Breast epithelium (tissue), 4 donors: ENCODE measurements at places on chromosomes 3 and 15. TPM values are rescaled to one million over a fixed set of nuclear protein-coding genes. Genes with fewer than 3 reads are reported as not detected.
A peak's percentile ranks its signal among the peaks of the same experiment; 100 is the strongest.

SCG5 gene
- total RNA-seq = not detected

- no peak for DNase-seq
Measured at GRCh38 chr3:14082108-14082657, 42.5 kb downstream of the CHCHD4 start.

MUC4 gene
- total RNA-seq = 1.3 TPM

HIGD2B gene
- not detected for total RNA-seq

GRCh38 chr15:100221471-100222348 is 120.1 kb downstream of the ADAMTS17 start:
- DNase-seq = peak; percentile 45

GRCh38 chr3:153103406-153103945 is 58.5 kb upstream of the RAP2B start:
- no peak for DNase-seq

GHSR gene
- not detected for total RNA-seq

- DNase-seq = no peak
Measured at GRCh38 chr3:15015456-15015855, 49.7 kb downstream of the MRPS25 start.

RASL12 gene
- 12.6 TPM for total RNA-seq

CHDH gene
- 67.0 TPM for total RNA-seq

IL16 gene
- 20.3 TPM for total RNA-seq

- DNase-seq = no peak
Measured at GRCh38 chr15:69303337-69304181, 4.8 kb downstream of the PAQR5 start.

IGSF10 gene
- total RNA-seq = 14.4 TPM

GRCh38 chr15:81087694-81088093 is 46.4 kb upstream of the CFAP161 start:
- no peak for DNase-seq

DNA sequence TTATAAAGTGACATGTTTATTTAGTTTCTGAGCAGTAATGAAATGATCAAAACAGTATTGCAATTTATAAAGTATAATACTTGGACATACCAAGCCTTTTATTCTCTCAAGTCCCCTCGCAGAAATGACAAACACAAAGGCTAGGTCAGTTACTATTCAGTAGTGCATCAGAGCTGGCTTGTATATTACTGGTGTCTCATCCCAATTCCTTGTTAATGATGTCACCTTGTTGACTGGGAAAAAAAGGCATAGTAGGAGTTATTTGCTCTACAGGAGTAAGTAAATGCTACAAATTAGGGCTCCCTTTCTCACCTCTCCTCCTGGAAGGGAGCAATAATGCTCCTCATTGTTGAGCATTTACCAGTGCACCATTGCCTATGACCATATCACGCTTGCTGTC is 317.6 kb downstream of the CHL1 start:
- no peak for DNase-seq

TPRG1 gene
- total RNA-seq = 31.9 TPM

DNA sequence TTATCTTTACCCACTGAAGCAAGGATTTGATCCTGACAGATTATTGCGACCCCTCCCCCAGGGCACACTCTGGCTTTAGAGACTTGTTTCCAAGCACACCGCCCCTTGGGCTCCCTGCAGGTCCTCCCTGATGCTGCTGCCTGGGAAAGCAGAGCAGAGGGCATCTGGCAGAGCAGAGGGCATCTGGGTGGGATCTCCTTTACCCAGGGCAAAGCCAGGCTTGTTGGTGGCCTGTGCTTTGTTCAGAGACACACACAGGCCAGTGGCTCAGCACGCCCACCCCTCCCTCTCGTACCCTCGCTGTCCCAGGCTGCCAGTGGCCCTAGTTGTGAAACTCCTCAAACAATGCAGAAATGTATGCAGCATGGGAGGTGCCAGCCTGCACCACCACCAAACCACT is 4.8 kb downstream of the KLF13 start:
- no peak for DNase-seq
